A549 treated with ZK216348 at 1 μM for 4 hours (cell line): ENCODE measurements at places on chromosomes 3 and 15. TPM values are rescaled to one million over a fixed set of nuclear protein-coding genes. Genes with fewer than 3 reads are reported as not detected.

Gene WDR93
- total RNA-seq = 0.09 to 0.64 TPM (median 0.18 TPM) in 5 replicates

Gene STRIT1
- not detected in 5 replicates for total RNA-seq

Gene ATP13A5
- not detected in 5 replicates for total RNA-seq

Gene GOLGA8H
- total RNA-seq = 1.2 to 3.7 TPM (median 3.2 TPM) in 5 replicates

Gene PLCH1
- total RNA-seq = 0.83 to 1.2 TPM (median 1.0 TPM) in 5 replicates

Gene KCNH8
- not detected in 5 replicates for total RNA-seq
